ENCODE measurements at places on chromosomes 12 and 14. TPM values are rescaled to one million over a fixed set of nuclear protein-coding genes. Genes with fewer than 3 reads are reported as not detected.

Gene IQSEC3
- total RNA-seq = 1.0 TPM

Gene PRR4
- total RNA-seq = not detected

DNA sequence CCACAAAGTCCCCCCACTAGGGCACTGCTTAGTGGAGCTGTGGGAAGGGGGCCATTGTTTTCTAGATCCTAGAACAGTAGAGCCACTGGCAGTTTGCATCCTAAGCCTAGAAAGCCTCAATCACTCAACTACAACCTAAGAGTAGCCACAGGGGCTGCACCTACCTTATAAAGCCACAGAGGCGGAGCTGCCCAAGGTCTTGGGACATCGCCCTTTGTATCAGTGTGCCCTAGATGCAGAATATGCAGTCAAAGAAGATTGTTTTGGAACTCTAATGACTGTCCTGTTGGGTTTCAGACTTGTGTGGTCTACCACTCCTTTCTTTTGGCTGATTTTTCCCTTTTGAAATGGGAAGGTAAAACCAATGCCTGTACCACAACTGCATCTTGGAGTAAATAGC, 59.5 kb downstream of the ATP2B1 start:
- peaks cover 22% of the 10 kb centered on the region for H3K36me3 ChIP-seq
- no peaks in the 10 kb centered on the region for H3K27me3 ChIP-seq
- peaks cover 13% of the 10 kb centered on the region for H3K4me1 ChIP-seq

GRCh38 chr14:23068789-23069412, 11.6 kb upstream of the CDH24 start:
- H3K36me3 ChIP-seq = peaks cover 36% of the 10 kb centered on the region
- H3K4me3 ChIP-seq = peak overlapping the region; percentile 15
- peaks cover 41% of the 10 kb centered on the region for H3K4me1 ChIP-seq
- DNase-seq = peak; percentile 88
- H3K27ac ChIP-seq = peak overlapping the region; percentile 30

- no peak overlapping the region for H3K4me3 ChIP-seq
- H3K27ac ChIP-seq = no peak overlapping the region
- peaks cover 34% of the 10 kb centered on the region for H3K4me1 ChIP-seq
- no peaks in the 10 kb centered on the region for H3K27me3 ChIP-seq
- peaks cover 2% of the 10 kb centered on the region for H3K36me3 ChIP-seq
- no peak for DNase-seq
These were observed 56.0 kb downstream of the RNF34 start for GRCh38 chr12:121455766-121456420.

- H3K36me3 ChIP-seq = peaks cover 45% of the 10 kb centered on the region
- DNase-seq = no peak
- peaks cover 24% of the 10 kb centered on the region for H3K4me1 ChIP-seq
- H3K27me3 ChIP-seq = peaks cover 4% of the 10 kb centered on the region
These were observed 688 bp downstream of the ZNF26 start for GRCh38 chr12:132986885-132987225.

- no peak overlapping the region for H3K4me3 ChIP-seq
- H3K27me3 ChIP-seq = no peaks in the 10 kb centered on the region
- no peak overlapping the region for H3K27ac ChIP-seq
- no peak for DNase-seq
- no peaks in the 10 kb centered on the region for H3K36me3 ChIP-seq
- H3K4me1 ChIP-seq = peaks cover 23% of the 10 kb centered on the region
These were observed 8.0 kb downstream of the GSG1 start for GRCh38 chr12:13095266-13095995.

Gene KRT78
- not detected for total RNA-seq

DNA sequence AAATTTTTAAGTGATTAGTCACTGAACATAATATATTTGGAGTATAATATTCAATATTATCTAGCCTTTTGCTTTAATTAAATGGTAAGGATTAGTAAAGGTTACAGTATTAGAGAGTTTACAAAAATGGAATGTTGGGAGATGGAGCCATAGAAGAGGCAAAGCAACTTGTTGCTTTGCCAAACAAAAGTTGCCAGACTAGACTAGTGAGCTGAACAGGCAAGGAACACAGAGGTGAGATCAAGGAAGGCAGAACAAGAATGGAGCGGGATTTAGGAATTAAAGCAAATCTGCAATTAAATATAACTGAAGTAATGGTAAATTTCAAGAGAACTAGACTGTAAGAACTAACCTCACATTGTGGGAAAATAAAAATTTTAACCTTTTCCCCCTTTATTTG, 5.1 kb downstream of the ARF6 start:
- H3K27ac ChIP-seq = peak overlapping the region; percentile 86
- no peaks in the 10 kb centered on the region for H3K27me3 ChIP-seq
- peak overlapping the region; percentile 54 for H3K4me3 ChIP-seq

DNA sequence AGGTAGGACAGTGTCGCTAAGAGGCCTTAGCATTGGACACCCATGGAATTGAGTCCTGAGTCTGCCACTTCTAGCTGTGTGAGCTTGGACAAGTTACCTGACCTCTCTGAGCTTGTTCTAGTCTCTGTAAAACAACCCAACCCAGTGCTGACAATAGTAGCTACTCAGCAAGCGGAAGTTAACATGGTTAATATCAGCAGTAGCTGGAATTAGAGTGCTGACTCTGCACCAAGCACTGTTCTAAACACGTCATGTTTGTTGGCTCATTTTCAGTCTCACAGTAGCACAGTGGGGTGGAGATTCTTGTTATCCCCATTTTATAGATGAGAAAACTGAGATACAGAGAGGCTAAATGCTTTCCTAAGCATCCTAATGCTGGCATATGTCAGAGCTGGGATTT, 47.5 kb upstream of the RIN3 start:
- H3K27me3 ChIP-seq = no peaks in the 10 kb centered on the region
- peaks cover 11% of the 10 kb centered on the region for H3K4me1 ChIP-seq
- H3K36me3 ChIP-seq = no peaks in the 10 kb centered on the region
- H3K4me3 ChIP-seq = no peak overlapping the region

DNA sequence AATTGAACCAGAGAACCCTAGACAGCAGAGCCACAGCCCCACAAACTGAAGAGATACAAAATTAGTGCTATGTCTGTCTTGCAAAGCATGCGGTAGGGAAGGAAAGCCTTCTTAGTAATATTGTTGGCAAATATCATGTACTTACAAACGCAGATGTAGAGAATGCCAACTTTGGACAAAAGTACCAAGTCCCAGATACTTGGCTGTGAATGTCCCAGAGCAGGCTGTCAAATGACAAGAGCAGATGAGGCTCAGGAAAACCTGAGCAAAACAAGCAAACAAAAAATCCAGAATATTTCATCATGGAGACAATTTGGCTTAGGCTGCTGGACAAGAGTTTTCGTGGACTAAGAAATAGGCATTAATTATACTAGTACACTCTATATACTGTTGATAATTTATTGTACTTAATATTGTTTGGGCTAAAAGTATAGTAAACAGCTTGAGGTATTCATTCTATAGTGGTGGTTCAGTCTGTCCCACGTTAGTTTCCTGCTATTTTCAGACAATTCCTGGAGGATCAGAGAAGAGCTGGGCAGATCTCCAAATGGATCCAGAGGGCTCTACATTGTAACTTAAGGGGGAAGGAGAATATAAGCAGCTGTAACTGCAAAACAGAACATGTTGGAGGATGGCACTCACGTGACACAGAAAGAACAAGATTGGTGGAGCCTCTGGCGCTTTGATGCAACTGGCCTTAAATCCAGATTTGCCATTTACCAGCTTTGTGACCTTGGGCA, 329.8 kb downstream of the ATP23 start:
- no peaks in the 10 kb centered on the region for H3K36me3 ChIP-seq
- no peak overlapping the region for H3K4me3 ChIP-seq
- no peak overlapping the region for H3K27ac ChIP-seq
- H3K27me3 ChIP-seq = no peaks in the 10 kb centered on the region

Gene RASSF9
- not detected for total RNA-seq

Gene RERGL
- total RNA-seq = not detected

GRCh38 chr14:67719866-67720265, 18.2 kb downstream of the RDH12 start:
- H3K4me1 ChIP-seq = peaks cover 2% of the 10 kb centered on the region
- no peak overlapping the region for H3K27ac ChIP-seq
- no peaks in the 10 kb centered on the region for H3K36me3 ChIP-seq
- peaks cover 29% of the 10 kb centered on the region for H3K27me3 ChIP-seq

Gene PWP1
- total RNA-seq = 35.0 TPM

GRCh38 chr12:50351120-50352043, 45.0 kb downstream of the FAM186A start:
- no peaks in the 10 kb centered on the region for H3K27me3 ChIP-seq
- H3K4me1 ChIP-seq = no peaks in the 10 kb centered on the region
- no peaks in the 10 kb centered on the region for H3K36me3 ChIP-seq
- H3K4me3 ChIP-seq = no peak overlapping the region
- H3K27ac ChIP-seq = no peak overlapping the region
- DNase-seq = no peak

DNA sequence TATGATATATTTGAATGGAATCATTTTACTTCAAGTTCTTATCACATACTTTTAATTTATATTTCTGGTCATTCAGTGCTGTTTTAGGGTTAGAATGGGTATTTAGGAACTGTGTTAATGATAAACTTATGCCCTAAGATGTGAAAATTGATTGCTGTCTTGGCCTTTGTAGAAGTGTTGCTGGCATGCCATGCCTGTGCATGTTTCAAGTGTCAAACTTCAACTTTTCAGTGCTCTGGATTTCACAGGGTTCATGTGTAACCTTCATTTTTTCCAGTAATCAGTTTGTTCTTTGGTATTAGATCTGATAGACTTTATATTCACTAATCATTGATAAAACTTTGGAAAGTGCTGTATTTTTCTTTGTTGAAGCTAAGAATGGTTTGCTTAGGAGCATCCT, 36.6 kb downstream of the YLPM1 start:
- peaks cover 18% of the 10 kb centered on the region for H3K4me1 ChIP-seq
- H3K36me3 ChIP-seq = peaks cover 31% of the 10 kb centered on the region
- no peak overlapping the region for H3K27ac ChIP-seq
- no peaks in the 10 kb centered on the region for H3K27me3 ChIP-seq

DNA sequence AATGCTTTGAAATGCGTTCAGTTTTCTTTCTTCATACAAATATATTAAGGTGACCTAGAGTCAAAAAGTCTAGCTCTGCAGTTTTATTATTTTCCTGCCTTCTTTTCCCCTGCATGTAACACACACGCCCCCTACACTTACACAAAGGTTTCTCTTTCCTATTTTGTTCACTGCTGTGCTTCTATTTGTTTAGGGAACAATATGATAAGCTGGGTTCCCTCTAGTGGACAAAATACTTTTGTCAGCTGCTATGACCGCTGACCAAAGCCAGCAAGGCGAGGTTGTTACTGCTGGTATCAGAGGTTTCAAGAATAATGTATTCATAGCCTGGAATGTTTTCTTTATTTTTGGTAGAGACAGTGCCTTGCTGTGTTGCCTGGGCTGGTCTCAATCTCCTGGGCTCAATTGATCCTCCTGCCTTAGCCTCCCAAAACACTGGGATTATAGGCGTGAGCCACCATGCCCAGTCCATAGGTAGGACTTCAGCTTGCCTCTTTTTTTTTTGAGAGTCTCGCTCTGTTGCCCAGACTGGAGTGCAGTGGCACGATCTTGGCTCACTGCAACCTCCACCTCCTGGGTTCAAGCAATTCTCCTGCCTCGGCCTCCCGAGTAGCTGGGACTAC, 33.4 kb downstream of the FNTB start:
- peak; percentile 11 for DNase-seq
- H3K36me3 ChIP-seq = peaks cover 12% of the 10 kb centered on the region
- H3K27ac ChIP-seq = no peak overlapping the region
- no peaks in the 10 kb centered on the region for H3K27me3 ChIP-seq
- H3K4me3 ChIP-seq = no peak overlapping the region
- H3K4me1 ChIP-seq = no peaks in the 10 kb centered on the region

DNA sequence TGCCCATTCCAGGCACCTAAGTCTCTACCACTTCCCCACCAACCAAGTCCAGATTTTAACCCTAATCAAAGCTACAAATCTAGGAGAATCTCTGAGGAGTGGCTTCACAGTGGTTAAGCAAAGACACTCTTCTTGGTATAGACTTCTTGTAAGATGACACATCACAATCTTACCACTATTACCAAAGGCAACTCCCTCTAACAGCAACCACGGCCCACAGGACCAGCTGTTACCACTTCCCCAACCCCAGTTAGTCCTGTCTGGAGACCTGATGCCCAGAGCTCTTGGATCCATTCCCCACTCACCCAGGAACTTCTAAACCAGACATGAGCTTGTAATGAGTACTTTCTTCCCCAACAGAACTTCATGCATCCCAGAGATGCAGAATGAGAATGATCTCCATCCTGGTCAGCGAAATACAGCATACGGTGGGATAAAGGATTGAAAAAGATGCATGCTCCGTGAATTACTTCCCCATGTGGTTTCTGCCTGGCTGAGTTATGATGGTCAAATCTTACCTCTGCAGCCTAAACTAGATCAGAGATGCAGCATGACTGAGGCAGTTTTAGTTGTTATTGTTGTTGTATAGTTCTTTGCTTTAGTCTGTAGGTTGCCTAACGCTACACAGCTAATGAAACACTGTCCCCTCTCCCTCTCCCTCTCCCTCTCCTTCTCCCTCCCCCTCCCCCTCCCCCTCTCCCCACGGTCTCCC, 87.7 kb upstream of the FOXN3 start:
- H3K4me3 ChIP-seq = no peak overlapping the region
- DNase-seq = peak; percentile 46
- peak overlapping the region; percentile 6 for H3K27ac ChIP-seq
- no peaks in the 10 kb centered on the region for H3K27me3 ChIP-seq

GRCh38 chr12:67067453-67068203, 201.5 kb upstream of the CAND1 start:
- no peaks in the 10 kb centered on the region for H3K36me3 ChIP-seq
- H3K27ac ChIP-seq = no peak overlapping the region
- peaks cover 23% of the 10 kb centered on the region for H3K27me3 ChIP-seq
- H3K4me1 ChIP-seq = peaks cover 20% of the 10 kb centered on the region
- no peak for DNase-seq

Gene PITPNM2
- total RNA-seq = 15.4 TPM

DNA sequence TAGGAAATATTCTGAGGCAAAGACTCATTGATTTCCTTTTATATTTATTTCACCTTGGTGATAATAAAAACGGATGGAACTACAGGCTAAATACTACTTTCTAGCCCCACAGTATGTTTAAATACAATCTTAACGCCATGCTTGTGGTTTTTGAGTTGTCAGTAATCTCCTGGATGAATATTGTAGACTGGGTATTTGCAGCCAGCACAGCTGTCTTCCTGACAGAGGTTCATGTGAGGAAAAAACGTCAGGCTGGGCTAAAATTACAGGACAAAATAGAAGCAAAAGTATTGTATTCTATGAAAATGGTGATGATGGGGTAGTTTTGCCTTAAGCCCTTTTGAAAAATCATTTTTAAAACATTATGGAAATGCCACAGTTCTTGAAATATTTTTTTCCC, 140.9 kb downstream of the CCDC91 start:
- no peaks in the 10 kb centered on the region for H3K27me3 ChIP-seq
- no peaks in the 10 kb centered on the region for H3K4me1 ChIP-seq
- peaks cover 29% of the 10 kb centered on the region for H3K36me3 ChIP-seq
- no peak for DNase-seq
- H3K27ac ChIP-seq = no peak overlapping the region

Data from activated naive CD4-positive, alpha-beta T cell treated with anti-CD3 and anti-CD28 coated beads for 36 hours (primary cell).